LNCaP clone FGC (cell line): ENCODE measurements at places on chromosomes 4 and X.

- no peak for DNase-seq
These were observed 253.6 kb downstream of the PPP1R2C start for GRCh38 chrX:42524379-42524778.

GRCh38 chr4:4643306-4643705 lies 101.5 kb upstream of the STX18 start:
- no peak for DNase-seq

DNA sequence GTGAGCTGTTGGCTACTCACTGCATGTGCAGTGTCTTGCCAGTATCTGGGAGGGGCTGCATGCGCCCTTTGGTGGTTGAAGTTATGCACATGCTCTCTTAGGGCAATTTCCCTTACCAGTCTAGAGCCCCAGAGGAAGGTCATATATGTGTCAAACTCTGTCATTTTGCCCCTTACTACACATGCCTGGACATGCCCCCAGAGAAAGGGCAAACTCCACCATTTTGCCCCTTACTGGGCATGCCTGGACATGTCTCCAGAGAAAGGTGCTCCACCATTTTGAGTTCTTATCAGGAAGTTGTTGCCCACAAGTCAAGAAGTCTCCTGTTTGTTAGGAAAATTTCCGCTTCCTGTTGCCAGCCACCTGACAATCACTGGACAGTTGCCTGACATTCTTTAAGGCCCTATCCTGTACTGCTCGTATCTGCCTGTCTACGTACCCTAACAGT lies 56.4 kb upstream of the PLAC8 start:
- DNase-seq, result no peak

DNA sequence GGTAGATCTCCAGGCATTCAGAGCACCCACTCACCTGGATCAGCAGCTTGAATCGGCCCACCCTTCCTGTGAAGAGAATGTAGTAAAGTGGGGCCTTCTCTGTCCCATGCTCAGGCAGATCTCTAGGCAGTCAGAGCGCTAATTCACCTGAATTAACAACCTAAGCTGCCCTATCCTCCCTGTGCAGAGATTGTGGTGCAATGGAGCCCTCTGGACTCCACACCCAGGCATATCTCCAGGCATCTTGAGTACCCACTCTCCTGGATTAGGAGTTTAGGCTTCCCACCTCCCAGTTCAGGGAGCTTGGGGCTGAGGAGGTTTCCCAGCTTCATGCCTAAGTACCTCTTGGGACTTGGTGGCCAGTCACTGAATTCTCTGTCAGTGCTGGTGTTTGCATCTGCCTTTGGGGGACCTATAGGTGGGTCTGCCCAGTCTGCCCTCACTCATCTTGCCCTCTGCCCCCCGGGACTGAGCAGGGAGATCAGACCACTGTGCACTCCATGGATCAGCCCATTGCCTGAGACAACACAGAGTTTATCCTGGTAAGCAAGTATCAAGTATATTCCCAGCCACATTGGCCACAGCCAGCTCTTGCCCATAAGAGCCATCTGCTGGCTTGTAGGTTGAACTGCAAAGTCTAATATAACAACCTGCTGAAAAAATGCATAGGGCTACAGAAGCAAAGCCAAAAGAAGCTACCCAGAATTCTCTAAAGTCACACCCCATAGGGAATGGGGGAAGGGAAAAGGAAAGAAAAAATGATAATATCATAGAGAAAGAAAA lies 372.9 kb downstream of the KLHL13 start:
- DNase-seq, result peak; percentile 17

DNA sequence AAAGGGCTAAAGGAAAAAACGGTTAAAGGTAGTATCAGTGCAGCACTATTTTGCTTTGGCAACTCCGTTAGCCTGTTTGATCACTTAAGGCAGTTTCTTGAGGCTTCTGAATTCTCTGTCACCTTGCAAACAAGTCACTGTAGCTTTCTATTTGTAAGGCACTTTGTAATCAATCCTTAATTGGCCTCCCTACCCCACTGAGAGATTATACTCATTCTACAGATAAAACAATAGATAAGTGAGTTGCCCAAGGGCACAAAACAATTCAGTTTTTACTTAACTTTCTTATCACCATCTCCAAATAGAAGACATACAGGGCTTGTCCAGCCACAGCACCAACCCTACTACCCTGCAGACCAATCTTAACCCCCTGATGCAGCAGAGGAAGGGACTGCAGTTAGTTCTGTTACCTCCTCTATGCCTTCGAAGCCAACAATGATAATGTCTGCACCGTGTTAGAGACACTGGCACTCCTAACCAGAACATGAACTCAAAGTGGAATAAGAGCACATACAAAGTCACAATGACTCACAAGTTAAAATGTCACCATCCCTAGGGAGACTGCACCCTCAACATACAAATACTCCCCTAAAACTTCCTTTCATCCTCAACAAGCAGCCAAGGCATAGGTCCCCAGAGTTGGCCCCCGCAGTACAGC lies 1.7 kb downstream of the TMEM185A start:
- DNase-seq, result no peak

DNA sequence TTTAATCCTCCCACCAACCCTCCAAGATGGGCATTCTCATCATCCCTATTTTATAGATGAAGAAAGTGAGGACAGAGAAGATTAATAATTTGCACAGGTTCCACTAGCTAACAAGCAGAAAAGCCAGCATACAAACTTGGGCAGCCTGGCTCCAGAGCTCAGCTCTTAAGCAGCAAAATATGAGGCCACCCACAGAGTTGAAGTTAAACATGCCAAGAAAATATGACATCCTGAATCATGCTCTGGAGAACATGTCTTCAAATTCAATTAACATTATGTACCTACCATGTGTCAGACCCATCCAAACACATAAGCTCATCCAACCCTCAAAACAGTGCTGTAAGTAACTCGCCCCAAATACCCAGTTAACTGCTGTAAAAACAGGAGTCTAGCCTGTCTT lies 33.9 kb downstream of the USP46 start:
- no peak for DNase-seq

- peak; percentile 1 for DNase-seq
These were observed 586.5 kb upstream of the FTHL17 start for GRCh38 chrX:31658360-31658759.

DNA sequence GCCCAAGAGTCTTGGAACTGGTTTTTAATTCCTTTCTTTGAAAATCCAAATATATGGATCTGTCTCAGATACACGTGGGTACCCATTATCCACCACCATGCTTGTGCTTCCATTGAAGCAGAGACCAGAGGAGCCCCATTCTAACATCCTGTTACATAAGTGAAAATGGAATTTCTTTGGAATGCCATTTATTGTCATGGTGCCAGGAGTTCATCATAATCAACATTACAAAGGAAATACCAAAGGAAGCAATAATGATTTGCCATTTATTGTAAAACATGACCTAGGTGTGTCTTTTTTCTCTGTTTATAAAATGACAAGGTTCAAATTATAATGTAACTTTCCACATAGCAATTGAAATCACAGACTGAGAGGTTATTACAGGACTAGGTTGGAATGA lies 61.7 kb downstream of the PALLD start:
- no peak for DNase-seq

- no peak for DNase-seq
These were observed 60.4 kb upstream of the IRF2 start for GRCh38 chr4:184534511-184535391.

GRCh38 chr4:68272860-68273259 lies 27.4 kb upstream of the TMPRSS11B start:
- no peak for DNase-seq

- DNase-seq, result no peak
These were observed 63.4 kb downstream of the LCORL start for GRCh38 chr4:17958181-17958580.

GRCh38 chrX:132393992-132394391 lies 94.8 kb downstream of the MBNL3 start:
- no peak for DNase-seq

- no peak for DNase-seq
These were observed 99.5 kb upstream of the NKX1-1 start for GRCh38 chr4:1505511-1506460.

GRCh38 chr4:169275180-169275579 lies 4.4 kb upstream of the SH3RF1 start:
- no peak for DNase-seq

DNA sequence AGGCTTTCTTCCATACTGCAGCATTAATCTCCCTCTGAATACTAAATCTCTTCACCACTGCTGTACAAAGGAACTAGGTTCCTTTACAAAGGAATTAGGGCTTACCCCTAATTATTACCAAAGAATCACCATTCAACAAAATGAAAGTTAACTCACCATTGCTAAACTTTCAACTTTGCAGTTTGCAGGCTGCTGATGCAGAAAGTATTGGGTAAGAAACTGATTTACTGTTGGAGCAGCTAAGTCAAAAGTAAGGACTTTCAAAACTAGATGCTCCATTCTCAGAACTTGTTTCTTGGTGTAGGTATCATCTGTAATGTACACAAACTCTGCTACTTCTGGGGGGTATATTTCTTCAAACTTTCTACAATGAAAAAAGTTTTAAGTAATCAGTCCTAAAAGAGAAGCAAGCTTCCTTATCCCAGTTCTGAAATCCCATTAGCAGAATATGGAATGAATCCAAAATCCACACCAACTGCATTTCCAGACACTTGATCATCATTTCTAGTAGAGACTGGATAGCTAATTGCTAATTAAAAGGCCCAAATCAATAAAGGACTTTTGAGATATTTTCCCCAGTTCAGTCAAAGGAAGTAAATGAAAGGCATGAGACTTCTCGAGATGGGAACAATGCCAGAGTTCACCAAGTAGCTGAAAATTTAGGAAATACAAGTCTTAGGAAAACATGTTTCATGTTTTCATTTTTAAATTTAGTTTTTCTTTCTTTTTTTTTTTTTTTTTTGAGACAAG lies 4.3 kb downstream of the CCNA2 start:
- no peak for DNase-seq

DNA sequence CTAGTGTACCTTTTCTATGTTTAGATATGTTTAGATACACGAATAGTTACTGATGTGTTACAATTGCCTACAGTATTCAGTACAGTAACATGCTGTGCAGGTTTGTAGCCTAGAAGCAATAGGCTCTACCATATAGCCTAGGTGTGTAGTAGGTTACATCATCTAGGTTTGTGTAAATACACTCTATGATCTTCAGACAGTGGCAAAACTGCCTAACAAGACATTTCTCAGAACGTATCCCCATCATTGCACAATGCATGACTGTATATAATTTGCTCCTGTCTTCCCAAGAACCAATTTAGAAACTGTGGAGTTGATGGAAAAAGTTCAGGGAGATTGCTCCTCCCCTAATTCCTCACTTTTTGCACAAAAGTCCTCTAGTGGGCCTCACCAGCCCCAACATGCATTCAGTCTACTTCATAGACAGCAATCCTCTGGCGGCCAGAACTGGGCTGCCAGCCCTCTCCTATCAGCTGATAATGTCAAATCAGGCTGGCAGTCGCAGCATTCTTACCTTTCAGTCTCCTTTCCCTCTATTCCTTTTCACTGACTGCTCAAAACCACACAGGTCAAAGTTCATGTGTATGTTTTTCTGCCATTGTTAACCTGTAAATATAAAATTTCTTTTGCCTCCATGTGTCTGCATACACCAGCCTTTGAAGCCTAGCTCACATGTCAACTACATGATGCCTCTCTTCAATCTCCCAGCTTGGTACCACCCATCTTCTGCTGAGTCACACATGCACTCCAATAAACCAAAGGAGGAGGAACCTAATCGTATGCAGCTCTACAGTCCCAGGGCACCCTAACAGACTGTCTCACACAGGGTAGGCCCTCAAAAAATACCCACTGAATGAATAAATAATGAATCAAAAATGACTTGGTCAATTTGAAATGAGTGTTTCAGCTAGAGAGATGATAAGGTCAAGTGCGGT lies 32.0 kb downstream of the BCLAF3 start:
- DNase-seq, result no peak

DNA sequence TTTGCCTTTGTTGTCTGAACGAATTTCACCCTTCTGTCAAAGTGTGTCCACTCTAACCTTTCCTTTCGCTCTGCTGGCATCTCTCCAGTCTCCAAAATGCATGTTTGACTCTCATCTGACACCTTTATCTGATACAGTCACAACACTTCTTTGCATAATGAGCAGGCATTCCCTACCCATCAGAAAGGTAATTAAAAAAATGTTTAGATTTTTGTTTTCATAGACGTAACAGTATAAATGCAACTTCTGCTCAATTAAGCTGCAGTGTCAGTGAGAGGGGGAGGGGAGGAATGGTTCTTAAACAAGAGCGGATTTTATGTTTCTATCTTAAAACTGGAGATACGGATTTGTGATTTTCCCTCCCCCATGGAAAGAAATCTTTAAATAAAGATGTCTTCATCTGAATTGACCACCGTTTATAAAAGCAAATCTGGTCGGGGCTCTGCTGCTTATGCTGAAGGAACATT lies 70.2 kb downstream of the CXXC4 start:
- DNase-seq, result no peak
